ENCODE measurements at places on chromosomes 7 and 10.

DNA sequence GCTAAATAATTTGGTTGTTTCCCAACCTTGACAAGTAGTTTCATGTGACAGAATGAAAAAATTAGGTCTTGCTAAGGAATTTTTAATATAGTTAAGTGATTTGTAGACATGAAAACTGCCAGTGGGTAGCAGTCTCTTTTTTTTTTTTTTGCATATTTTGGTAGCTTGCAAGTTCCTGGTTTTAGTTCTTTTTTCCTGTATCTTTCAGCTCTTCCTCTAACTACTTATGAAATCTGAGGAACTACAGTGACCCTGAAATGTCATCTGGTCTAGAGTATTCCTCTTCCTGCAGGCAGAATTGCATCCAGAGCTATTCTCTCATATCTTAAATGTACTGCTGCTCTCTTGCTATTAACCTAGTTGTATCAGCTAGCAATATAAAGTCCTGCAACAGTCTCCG lies 160.4 kb downstream of the HDAC9 start:
- no peak for DNase-seq

GRCh38 chr10:75033399-75034130 lies 77.9 kb upstream of the SAMD8 start:
- no peak for DNase-seq

GRCh38 chr10:50326757-50327701 lies 75.7 kb upstream of the ASAH2 start:
- DNase-seq = peak; percentile 20

DNA sequence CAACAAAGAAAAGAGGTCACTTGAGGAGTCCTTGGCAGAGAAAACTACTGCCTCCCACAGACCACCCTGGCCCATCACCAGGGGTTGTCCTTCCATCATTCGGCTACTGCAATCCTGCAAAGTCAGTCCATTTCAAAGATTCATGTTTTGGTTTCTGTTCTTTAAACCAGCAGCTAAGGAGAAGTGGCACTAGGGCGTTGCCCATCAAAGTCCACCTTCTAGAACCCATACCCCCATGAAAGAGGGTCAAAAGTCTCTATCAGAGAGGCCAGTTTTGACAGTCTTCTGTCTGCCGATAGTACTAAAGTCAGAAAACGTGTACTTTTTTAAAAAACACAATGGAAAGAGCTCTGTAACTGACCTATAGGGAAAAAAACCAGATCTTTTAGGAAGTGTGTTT lies 14.4 kb downstream of the CCDC6 start:
- no peak for DNase-seq

GRCh38 chr7:44561962-44562621 lies 11.6 kb downstream of the DDX56 start:
- DNase-seq = no peak

DNA sequence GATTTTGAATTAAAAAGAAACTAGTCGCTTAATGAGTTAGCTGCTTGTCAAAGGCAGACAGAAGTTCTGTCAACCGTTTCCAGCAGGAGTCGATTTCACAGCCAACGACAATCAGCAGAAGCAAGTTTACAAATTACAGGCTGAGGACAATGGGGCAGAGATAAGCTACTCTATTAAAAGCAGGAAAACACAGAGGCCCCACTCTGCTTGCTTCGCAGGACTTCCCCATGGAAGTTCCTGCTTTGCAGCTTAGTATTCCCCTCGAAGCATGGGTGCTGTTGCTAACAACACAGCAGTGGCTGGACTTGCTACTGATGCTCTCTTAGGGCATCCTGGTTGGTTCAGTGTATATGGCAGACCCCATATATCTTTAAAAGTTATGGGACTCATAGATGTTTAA lies 50.8 kb upstream of the KLF6 start:
- DNase-seq = no peak

DNA sequence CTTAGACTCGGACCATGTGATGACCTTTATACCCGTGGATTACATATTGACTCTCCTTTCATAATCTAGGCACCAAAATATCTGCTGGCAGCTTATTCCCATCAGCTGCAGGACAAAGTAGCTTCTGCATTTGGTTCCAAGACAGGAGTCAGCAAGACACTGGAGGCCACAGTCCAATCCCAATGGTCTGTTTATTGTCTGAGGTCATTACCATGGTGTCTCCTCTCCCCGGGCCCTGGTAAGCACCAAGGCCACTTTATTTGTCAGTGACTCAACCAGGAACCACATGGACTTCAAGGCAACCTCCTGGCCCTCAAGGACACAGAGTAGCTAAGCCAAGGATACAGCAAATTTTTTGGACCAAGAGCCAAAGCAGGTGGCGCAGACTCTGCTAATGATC lies 36.1 kb downstream of the KCNMA1 start:
- peak; percentile 37 for DNase-seq

DNA sequence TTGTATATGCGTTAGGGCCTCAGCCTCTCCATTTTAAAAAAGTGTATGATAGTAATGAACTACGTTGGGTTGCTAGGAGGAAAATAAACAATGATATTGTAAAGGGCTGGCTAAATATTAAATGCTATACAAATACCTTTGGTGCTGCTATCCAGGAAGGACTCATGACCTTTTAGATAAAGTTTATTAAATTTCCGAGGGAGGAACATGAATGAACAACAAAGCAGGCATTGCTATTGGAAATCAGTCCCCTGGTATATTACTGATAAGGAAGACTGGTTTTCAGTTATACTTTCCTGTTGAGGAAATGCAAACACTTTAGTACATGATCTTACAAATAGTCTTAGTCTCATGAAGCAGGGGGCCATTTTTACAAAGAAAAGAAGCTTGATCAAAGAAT lies 17.2 kb upstream of the AGR2 start:
- DNase-seq = no peak

- DNase-seq = no peak
Observed at GRCh38 chr10:123562811-123563580, 103.2 kb upstream of the GPR26 start.

- no peak for DNase-seq
Observed at GRCh38 chr7:92121681-92122080, 12.6 kb downstream of the CYP51A1 start.

DNA sequence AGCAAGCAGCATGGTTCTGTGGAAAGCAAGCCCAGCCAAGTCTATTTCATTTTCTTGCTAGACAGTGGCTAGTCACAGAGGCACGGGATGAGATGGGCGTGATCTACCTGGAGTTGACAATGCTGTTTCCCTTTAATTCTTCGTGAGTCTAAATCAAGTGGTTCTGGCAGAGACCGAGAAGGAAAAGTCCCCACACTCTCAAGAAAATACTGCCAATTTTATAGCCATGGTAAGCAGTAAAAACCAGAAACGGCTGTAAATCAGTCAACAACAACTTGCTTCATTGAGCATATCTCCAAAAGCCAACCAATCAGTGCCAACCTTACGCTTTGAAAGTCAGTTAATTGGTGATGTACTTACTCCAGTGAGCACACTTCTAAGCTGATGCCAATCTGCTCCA lies 223.4 kb downstream of the SEC23IP start:
- DNase-seq = no peak

GRCh38 chr10:120007261-120007660 lies 114.7 kb downstream of the SEC23IP start:
- no peak for DNase-seq

DNA sequence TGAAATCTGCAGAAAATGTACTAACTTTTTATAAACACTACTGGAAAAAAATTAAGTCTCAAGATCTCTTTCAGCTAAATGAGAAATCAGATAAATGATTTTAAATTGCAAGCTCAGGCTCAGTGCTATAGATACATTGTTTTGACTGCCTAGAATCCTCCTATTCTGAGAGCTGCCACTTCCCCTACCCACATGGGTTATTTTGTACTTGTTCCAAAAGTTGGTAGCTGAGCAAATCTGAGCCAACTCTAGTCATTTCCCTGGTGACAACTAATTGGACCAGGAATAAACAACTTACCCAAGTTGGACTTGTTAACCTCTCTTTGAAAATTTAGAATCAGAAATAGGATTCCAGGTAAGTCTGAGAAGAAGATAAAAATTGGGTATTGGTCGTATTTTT lies 202.1 kb downstream of the MBL2 start:
- no peak for DNase-seq

DNA sequence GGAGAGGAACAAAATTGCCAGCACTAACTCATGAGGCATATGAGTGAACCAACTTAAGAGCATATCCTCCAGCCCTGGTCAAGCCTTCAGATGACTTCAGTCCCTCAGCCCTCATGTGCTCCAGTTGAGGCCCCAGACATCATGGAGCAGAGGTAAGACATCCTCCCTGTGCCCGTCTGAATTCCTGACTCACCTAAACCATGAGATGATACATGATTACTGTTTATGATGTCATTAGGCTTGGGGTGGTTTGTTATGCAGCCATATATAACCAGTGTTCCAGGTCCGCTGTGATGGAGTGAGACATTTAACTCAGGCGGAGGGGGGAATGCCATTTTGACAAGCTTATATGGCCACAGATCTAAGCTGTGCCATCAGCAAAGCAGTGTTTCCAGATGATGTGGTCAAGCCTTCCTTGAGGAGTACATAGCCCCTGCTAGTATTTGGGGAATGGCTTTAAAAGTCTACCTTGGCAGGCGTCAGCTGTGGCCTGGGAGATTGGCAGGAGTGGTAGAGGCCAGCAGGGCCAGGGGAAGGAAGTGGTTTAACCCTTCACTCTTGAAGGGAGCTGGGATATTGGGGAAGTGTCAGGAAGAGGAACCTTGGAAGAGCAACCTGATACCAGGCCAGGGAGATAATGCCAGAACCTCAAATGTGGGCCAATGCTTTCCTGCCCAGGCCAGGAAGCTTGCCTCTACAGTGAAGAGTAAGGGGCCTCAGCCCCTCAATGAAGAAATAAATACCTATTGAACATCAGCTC lies 343.0 kb upstream of the PODXL start:
- DNase-seq = no peak

DNA sequence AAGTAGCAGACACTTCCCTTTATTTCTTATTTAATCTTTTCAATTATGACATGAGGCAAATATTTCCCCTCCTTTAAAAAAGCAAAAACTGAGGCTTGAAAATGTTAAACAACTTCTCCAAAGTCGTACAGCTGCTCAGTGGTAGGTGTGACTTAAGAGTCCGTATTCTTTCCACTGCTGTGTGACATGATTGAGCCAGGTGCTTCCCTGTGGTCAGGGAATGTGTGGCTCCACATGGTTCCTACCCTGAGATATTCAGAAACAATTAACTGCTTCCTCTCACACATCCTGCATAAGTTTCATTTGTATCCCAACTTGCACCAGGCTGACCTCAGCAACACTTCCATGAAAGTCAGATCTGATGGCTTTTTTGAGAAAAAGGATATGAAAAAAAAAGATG lies 13.6 kb downstream of the OPALIN start:
- no peak for DNase-seq

DNA sequence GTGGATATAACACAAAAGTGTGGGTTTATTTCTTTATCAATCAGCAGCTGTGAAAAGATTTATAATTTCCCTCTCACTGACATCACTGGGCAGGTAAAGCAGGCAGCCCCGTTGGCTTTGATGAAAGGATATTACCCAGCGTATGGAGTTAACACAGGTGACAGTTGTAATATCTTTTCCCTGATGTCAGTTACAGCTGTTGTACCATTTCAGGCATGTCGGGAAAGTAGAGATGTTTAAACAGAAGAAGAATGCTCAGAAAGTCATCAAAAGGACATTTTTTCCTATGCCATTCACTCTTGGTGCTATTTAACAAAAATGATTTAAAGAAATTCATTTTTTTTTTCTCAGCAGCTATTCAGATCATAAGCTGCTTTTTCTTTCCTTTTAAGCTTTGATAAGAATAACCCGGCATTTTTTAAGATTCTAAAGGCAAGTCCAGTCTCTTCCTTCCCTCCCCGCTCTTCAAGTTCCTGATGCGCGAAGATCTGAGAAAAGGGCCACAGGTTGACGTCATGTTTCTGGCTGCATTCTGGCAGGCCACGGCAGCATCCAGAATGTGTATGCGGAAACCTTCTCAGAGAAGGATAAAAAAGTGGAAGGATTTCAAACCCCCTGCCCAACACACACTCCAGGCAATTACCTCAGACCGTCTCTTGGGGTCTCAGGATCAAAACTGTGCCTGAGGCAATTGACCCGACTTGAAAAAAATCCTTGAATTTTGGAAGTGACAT lies 32.5 kb upstream of the ADAM12 start:
- DNase-seq = no peak

- DNase-seq = no peak
Observed at GRCh38 chr7:72386118-72386517, 26.0 kb downstream of the CALN1 start.

- peak; percentile 51 for DNase-seq
Observed at GRCh38 chr7:133853706-133854276, 273.3 kb upstream of the LRGUK start.

Measured in hepatic stellate cell (primary cell).